AML-193 (cell line): ENCODE measurements at places on chromosomes 3 and 15.

GRCh38 chr15:52466134-52466701 lies 62.5 kb downstream of the MYO5A start:
- DNase-seq, result no peak

GRCh38 chr3:130548356-130548755 lies 31.4 kb downstream of the COL6A6 start:
- no peak for DNase-seq

DNA sequence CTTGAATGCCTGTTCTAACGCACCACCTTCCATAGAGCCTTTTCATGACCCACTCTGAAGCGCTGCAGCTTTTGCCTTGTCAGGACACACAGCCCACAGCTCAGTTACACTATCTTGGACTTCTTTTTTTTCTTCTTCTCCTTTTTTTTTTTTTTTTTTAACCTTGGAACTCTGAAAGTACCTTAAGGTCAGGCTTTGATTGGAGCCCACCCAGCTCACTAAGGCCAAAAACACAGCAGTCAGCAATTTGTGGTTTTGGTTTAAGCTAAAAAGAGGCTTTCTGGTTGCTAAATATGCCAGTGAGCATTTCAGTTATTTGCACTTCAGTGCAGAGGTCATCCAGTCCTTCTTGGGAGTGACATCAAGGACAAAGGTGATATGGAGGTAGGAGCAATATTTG lies 1.7 kb downstream of the SLC25A20 start:
- no peak for DNase-seq

DNA sequence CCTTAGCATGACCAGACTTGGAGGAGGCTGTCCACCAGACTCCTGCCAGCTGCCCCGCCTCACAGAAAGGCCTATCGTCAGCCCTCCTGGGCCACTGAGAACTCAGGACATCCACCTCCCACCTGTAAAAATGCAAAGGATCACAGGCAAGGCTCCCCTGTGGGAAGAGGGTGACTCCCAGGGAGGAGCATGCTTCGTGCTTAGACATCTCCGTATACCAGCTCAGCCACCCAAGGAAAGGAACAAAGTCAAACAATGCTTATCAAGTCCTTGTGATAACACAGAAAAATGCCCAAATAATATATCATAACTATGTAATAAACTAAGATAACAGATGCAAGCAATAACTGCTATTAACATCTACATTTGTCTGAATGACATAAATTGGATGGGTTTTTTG lies 4.2 kb downstream of the RMDN3 start:
- no peak for DNase-seq

DNA sequence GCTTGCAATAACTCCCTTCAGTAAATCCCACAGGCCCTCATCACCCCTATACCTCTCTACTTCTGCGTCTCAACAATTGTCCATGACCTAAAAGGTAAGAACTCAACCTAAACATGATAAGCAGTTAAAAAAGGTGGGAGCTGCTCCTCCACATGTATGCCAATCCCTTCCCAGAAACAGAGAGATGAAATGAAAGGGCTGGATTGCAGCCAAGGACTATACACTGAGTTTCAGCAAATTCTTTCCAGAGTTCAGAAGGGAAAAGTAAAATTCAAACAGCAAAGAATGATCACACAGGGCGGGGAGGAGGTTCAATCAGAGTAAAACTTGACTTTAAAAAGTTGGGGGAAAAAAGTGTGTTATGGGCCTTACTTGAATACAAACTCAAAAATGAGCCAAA lies 27.5 kb downstream of the PLOD2 start:
- DNase-seq, result no peak

GRCh38 chr15:86854176-86854575 lies 774.5 kb downstream of the AGBL1 start:
- no peak for DNase-seq

DNA sequence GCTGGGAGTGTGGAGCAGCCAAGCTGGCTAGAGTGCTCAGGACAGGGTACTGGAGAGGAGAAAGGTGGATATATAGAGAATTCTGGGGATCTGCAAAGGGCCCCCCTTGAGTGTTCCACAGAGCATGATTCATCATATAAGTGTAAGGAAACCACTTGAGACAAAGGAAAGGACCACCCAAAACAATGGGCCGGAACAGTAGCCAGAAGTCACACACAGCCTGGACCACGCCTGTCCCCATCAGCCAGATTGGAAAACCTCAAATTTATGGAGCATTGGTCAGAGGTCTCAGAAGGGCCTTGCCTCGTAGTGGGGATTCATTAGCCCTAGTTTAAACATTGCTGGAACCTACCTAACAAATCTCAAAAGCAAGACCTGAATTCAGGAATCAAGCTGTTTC lies 4.9 kb upstream of the KNSTRN start:
- DNase-seq, result no peak

- DNase-seq, result no peak
Measured at GRCh38 chr3:33174711-33175414, 43.7 kb downstream of the SUSD5 start.

DNA sequence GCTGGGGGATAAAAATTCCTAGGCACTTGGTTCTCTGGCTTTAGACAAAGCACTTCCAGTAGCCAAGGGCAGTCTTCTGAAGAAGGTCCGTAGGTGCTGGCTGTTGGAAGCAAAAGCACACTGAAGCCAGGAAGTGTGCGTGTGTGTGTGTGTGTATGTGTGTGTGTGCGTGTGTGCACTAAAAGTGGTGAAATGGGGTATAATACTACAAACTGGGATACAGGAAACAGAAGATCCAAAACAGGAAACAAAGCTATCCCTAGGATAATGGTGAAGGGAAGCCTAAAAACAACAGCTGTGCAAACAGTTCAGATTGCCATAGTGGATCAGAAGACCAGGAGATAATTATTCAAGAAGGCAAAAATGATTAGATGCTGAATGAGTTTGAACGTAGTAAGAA lies 103.4 kb downstream of the IL20RB start:
- no peak for DNase-seq

GRCh38 chr3:13932578-13933295 lies 52.9 kb upstream of the WNT7A start:
- DNase-seq, result no peak

DNA sequence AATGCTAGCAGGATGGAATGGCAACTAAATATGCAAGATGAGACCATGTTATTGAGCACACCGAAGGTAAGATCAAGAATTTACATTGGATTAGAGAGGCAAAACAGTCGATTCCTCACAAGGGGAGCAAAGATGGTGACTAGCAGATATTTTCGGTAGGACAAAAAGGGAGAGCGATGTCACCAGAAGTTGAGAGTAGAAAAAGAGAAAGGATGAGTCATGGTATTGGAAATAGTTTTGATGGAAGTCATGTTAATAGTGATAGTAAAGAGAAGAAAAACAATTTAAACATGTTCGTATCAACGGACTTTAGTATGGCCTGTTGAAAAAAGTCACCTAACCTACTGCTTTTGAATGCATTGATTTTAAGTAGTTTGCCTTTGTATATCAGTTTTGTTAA lies 55.0 kb downstream of the UBE2E2 start:
- DNase-seq, result no peak

DNA sequence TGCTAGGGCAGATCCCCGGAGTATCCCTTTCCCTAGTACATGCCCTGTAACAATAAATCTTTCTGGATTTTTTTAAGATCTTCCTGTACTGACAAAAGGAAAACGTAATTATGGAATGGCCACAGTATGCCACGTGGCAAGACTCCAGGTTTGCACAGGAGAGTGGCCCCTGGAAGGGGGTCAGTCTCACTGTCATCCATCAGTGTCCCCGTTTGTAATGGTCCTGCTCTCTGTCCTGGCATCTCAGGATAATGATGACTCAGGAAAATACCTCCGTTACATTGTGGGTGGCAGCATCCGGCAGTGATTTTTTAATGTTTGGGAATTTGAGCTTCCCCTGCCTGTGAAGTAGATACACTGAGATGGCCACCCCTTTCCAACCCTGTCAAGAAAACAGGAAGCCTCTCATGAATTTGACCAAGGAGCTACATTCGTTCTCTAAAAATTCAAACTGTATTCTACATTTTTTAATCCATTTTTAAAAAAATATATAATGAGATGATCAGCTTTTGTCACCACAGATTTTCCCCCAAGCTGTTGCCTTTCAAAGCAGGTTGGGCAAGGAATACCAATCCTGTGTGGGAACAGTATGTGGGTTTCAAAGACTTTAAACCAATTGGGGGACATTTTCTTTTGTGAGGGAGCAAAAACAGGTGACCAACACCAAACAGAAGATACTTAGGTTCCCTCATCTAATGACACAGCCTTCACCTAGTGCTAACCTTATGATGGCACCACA lies 110.4 kb downstream of the C3orf70 start:
- no peak for DNase-seq

- no peak for DNase-seq
Measured at GRCh38 chr3:32203854-32204253, 34.6 kb upstream of the CMTM8 start.

GRCh38 chr15:88994286-88994685 lies 81.1 kb upstream of the MFGE8 start:
- no peak for DNase-seq

DNA sequence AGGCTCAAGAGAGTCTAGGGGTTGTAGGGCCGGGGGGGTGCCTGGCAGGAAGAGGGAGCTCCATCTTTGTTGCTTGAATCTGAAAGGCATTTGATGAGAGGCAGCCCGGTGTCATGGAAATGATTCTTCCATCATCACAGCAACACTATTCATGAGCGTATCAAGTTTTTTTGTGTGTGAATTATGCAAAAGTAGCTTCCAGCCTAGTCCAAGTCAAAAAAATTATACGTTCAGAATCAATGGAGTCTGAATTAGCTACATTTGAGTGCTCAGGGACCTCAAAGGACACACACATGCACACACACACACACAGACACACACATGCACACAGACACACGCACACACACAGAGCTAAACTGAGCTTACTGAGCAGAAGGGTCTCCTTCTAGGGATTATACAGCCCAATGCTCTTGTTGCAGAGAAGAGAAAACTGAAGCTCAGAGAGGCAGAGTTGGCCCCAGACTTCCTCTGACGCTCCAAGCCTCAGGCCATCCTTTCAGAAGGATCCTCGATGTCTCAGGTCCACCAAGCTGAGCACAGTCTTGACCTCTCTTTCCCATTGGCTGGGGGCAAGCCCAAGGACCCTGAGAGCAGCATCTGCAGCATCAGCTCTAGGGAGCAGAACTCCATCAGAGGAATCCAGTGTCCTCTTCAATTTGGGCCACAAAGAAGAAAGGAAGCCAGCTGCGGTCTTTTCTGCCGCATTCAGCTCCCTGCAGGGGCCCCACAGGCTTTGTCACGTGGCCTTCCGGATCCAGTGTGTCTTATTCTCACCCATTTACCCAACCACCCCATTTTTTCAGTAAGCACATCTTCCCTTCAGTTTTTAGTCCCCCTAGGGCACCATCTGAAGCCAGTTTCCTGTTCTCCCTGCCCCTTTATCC lies 228.0 kb downstream of the UACA start:
- peak; percentile 74 for DNase-seq

- DNase-seq, result no peak
Measured at GRCh38 chr3:105409364-105409763, 42.7 kb downstream of the ALCAM start.

DNA sequence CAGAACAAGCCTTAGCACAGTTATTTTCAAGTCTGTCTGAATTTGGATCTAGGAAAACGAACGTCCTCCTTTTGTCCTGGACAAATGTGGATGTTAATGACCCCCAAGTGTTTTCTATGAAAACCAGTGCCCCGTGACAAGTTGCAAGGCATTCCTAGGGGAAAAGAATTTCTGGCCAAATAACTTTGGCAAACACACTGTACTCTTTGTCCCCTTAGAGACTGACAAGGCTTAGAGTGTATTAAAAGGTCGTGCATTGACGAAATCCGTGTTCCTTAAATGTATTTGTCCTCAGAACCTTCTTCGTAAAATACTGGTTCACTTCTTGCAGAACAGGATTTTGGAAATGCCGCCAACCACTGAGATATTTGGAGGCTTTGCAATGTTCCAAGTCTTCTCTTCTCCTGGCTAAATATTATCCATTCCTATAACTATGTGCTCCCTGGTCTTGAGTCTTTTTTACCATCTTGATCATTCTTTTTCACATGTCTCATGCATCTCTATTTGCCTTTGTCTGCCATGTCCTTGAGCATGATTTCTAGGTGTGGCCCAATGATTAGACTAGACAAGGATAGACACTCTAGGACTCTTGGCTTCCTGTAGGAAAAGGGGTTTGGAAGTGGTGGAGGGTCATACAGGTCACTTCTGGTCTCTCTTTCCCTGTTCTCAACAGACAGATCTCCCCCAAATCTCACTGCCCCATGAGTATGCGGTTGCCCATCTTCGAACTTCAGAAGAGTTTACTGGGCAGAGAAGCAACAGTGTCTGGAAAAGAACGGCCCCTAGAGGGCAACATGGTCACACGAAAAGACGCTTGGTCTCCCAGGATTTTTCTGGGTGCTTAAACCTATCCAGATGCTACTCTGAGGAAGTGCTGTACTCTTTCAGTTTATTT lies 117.5 kb downstream of the EDEM1 start:
- peak; percentile 56 for DNase-seq

GRCh38 chr3:149316437-149316836 lies 17.0 kb downstream of the TM4SF18 start:
- no peak for DNase-seq

- no peak for DNase-seq
Measured at GRCh38 chr3:27349832-27350231, 19.4 kb downstream of the NEK10 start.

DNA sequence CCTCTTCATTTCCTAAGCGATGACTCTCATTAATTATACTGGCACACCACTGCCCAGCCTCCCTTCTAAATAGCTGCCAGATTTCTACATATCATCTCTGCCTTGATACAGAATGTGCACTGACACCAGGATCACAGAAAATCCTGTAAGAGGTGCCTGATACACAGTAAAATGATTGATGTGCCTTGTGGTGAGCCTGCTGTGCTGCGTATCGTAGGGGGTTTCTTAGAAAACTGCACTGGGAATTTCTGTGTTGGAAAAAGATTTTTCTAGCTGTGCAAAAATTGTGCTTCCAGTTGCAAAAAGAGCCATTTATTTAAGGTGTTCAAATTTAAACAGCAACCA lies 3.0 kb upstream of the PLCH1 start:
- no peak for DNase-seq

DNA sequence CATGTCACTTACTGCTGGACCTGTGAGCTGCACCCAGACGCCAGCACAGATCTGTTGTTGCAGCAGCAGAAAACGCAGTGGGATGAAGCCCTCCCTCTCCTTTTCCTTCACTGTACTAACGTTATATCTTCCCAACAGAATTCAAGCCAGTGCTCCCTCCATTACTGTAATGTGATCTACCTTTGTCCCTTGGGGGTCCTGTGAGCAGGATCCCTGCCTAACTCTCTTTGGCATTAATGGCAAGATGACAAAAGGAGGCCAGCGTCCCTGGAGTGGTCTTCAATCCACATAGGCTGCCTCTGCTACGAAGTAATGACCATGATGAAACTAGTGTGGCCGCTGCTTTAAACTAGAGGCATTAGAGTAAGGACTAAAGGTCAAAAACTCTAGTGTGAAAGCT lies 69.3 kb upstream of the SOX14 start:
- DNase-seq, result no peak
